ENCODE measurements at places on chromosomes 7 and 10.

DNA sequence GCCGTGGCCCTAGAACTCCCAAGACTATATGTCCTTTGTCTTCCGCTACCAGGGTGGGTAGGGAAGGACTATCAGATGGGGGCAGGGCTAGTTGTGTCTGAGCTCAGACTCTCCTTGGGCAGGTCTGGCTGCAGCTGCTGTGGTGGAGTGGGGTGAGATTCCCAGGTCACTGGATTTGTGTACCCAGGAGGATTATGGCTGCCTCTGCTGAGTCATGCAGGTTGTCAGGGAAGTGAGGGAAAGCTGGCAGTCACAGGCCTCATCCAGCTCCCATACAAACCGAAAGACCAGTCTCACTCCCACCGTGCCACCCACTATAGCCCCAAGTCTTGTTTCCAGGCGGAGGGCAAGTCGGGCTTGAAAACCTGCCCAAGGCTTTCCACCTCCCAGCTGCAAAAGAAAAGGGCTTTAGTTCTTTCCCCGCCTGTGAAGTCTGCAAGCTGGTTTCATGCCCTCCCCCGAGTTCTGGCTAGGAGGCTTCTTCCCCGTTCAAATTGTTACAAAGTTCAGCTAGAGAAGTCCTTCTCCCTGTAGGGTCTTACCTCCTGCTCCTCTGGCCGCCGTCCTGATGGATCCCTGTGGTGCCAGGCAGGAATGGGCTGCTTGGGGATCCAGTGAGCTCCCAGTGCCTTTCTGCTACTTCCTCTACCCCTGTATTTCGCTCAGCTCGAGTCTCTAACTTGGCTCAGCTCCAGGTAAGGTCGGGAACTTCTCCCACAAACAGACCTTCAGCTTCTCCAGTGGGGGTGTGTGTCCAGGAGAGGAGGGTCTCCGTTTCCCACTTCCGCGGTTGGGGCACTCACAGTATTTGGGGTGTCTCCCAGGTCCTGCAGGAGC lies 106.8 kb upstream of the FGL2 start:
- no peak for DNase-seq

DNA sequence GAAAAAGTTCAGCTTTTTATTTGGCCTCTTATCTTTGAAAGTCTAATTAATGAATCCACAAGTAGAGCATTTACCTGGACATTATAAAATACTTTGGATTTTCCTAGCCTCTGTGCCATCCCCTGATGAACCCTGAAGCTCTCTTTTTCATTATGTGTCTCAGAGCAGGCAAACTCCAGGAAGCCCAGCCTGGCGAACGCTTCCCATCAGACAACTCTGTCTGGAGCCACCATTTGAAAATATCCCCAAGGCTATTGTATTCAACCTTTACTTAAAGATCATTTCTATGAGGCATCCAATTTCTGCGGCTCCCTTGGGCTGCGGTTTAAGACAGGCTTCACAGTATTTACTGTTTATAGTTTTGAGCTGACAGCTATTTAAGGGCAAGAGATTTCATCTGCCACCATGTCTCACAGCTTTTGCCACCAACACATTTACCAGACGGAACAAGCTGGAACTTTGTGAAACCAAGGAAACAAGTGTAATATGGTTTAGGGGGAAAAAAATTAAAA lies 257.2 kb upstream of the GLI3 start:
- no peak for DNase-seq

GRCh38 chr10:34739915-34740314 lies 75.2 kb downstream of the PARD3 start:
- DNase-seq: no peak

DNA sequence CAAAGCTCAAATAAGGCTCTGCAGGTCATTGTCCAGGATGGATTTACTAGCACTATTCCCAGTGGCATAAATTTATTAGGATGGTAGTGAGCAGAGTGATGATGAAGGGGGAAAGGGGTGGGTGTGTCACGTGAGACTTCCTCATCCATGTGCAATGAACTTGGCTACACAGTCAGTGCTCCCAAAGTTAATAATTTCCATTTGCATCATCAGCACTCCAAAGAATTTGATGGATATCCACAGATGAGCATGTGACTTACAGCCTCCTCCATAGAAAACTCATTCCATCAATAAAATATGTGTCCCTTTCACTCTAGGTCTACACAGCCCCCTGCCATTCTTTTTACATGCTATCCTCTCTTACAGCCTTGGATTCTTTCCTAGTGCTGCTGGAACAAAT lies 142.6 kb upstream of the PLPP4 start:
- DNase-seq: no peak

DNA sequence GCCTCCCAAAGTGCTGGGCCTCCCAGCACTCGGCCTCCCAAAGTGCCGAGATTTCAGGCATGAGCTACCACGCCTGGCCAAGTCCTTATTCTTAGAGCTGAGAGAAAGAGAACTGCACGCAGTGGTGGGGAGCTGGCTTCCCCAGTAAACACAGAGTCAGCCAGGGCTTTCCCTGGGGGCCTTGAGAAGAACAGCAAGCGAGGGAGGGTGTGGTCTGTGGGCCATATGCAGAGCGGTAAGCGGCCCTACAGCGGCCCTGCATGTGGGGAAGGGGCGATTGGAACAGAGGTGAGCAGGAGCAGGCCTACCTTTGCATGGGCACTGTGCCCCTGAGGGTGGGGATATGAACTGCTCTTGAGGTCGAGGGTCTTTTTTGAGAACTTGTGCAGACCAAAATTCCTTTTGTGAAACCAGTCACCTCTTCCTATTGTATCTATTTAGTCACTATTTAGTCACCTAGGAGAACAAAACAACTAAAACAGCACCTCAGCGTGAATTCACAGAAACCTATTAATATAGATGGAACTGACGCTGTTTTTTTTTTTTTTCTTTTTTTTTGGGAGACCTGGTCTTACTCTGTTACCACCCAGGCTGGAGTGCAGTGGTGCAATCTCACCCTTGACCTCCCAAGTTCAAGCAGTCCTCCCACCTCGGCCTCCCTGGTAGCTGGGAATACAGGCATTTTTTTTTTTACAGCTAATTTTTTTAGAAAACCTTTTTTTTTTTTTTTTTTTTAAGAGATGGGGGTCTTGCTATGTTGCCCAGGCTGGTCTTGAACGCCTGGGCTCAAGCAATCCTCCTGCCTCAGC lies 36.9 kb upstream of the SH2D4B start:
- DNase-seq: no peak

GRCh38 chr10:5343979-5344378 lies 20.8 kb upstream of the UCN3 start:
- DNase-seq: no peak

DNA sequence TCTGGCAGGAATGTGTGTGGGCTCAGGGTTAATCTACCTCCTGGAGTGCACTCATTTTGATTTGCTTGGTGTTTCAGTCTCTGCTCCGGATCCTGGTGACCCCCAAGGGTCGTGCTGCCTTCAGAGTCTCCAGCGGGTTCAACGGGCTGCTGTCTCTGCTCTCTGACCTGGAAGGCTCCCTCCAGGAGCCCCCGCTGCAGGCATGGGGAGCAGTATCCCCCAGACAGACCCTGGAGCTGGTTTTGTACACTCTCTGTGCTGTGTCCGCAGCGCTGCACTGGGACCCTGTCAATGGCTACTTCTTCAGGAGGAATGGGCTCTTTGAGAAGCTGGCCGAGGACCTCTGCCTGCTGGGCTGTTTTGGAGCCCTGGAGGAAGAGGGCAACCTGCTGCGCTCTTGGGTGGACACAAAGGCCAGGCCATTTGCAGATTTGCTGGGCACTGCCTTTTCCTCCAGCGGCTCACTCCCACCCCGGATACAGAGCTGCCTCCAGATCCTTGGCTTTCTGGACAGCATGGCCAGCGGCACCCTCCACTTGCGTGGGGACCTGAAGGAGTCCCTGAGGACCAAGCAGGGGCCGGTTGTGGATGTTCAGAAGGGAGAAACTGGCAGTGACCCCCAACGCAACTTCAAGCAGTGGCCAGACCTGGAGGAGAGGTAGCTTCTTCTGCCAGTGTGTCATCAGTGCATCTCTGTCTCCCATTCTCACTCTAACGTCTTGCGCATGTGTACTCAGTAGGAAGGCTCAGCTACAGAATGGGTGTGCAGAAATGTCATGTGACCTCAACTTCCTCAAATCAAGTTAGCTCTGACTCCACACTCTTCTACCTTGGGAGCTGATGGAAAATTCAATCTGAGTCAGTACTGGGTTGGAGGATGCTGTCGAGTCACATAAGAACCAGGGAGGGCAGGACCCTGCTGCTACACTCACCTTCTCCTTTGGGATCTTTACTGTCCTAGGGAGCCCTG lies 58.5 kb downstream of the WDFY4 start:
- DNase-seq: no peak

DNA sequence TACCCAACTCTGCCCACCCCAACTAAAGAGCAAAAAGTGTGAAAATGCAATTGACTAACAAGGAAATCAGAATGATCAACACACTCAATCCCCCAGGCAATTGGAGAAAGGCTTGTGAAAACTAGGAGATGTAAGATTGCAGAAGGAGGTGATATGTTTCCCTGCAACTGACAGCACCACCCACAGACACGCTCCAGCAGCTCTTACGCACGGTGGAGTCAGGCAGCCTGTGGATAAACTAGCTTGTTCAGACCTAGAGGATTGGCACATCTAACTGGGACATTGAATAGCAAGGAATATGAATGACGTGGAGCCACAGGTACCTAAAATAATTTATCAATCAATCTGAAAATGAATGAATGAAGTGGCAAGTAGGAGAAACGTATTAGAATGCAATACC lies 125.7 kb upstream of the MYO3A start:
- DNase-seq: no peak

GRCh38 chr10:21084700-21085099 lies 187.6 kb upstream of the NEBL start:
- DNase-seq: no peak

DNA sequence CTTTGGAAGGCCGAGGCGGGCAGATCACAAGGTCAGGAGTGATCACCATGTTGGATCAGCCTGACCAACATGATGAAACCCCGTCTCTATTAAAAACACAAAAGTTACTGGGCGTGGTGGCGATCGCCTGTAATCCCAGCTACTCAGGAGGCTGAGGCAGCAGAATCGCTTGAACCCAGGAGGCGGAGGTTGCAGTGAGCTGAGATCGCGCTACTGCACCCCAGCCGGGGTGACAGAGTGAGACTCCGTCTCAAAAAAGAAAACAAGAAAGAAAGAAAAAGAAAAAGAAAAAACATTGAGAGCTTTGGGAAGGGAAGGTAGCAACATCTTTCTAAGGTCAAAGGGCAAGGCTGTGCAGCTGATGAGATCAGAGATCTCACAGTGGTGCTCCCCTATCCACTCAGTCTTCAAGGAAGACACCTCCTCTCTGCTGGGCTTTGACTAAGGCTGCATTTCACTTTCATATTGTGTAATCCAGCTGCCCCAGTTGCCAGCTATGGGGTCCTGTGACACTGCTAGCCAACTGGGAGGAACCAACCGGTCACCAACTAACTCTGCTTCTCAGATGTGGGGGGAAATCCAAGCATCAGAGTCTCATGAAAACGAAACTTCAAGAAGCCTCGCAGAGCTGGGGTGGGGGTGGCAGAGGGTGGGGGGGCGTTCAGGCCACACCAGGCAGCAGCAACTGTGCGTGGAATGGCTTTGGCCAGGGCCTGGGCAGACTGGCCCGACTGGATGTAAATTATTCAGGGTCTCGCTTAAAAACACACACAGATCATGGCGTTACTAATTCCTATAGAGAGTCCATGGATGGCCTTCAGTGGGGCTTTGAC lies 1.5 kb downstream of the IL15RA start:
- DNase-seq: peak; percentile 49

- DNase-seq: peak; percentile 42
Measured at GRCh38 chr7:102431617-102432298, 1.6 kb upstream of the ORAI2 start.

DNA sequence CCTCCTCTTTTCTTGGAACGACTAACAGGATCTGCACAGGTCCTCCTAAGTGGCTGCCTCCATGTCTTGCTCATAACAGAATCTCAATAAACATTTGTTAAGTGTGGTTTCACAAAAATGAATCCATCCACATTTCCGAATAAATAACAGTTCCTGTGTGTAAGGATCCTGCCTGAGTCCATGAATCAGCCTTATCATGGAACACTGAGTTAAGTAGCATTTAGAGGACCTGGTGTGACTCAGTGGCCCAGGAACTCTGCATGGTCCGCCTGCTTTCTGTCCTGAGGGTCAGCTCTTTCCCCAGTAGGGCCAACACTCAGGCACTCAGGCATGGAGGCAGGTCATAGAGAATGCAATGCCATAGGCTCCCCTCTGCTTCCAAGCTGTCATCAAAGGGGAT lies 15.8 kb upstream of the C10orf90 start:
- DNase-seq: no peak

DNA sequence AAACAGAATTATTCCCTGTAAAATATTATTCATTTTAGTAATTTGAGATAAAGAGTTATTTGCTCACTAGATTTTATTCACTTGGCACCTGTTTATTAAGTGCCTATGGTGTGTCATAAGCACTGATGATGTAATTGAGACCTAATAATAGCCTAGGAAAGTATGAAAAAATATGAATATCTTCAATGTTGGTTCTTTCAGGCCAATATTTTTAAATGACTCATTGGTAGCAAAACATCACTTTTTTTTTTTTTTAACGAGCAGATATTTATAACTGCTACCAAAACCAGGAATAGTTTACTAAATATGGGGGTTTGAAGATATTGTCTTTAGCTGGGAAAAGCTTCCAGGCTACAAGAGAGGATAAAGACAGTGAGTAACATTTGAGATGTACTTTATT lies 228.0 kb downstream of the PRKG1 start:
- DNase-seq: no peak

GRCh38 chr7:135801045-135801693 lies 52.6 kb upstream of the FAM180A start:
- no peak for DNase-seq

- no peak for DNase-seq
Measured at GRCh38 chr10:4357911-4358310, 468.1 kb upstream of the AKR1E2 start.

DNA sequence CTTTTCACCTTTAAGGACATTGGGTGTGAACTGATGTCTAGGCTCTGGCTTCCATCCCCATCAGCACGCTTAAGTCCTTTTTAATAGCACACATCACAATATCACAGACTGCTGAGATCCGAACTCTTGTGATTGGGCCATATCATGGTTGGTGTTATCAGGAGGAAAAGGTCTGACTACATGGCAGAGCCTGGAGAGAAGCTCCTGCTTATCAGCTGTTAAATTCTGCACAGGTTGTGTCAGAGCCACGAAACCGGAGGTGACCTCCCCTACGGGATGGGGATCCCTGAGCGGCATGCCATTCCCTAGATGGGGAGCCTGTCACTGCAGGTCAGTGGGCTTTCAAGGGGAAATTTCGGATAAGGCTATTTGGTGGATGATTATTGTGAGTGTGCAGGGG lies 182.4 kb downstream of the INHBA start:
- DNase-seq: no peak

All from activated CD8-positive, alpha-beta memory T cell treated with anti-CD3 and anti-CD28 coated beads for 4 hours (primary cell).